Left lung (tissue), 14 donors: ENCODE measurements at places on chromosomes 5 and 9. TPM values are rescaled to one million over a fixed set of nuclear protein-coding genes. Genes with fewer than 3 reads are reported as not detected.

PPIC gene
- 36.7 TPM for polyA plus RNA-seq

- DNase-seq = no peak
Observed at GRCh38 chr9:4929917-4930316, 55.2 kb upstream of the JAK2 start.

DNA sequence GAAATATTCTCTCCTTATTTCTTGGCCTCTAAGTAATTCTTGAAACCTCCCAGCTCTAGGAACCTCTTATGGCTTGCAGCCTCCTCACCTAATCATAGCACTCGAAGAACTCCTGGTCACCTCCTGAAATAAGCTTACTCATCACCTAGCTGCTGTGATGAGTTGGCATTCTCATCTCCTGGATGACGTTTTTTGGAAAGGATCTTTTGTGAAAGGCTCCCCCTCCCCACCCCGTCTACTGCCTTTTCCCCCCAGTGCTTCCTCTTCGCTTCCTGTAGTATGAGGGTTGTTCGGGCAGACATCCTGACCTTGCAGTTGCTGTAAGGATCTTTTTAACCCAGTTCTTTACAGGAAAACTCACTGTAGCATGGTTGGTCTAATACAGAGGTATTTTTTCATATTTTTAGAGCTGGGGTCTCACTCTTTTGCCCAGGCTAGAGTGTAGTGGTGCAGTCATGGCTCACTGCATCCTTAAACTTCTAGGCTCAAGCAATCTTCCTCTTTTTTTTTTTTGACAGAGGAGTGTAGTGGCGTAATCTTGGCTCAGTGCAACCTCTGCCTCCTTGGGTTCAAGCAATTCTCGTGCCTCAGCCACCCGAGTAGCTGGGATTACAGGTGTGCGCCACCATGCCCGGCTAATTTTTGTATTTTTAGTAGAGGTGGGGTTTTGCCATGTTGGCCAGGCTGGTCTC lies 41.8 kb downstream of the ARHGAP26 start:
- no peak for DNase-seq

GRCh38 chr5:98635656-98636055 lies 137.8 kb upstream of the RGMB start:
- DNase-seq = no peak

DNA sequence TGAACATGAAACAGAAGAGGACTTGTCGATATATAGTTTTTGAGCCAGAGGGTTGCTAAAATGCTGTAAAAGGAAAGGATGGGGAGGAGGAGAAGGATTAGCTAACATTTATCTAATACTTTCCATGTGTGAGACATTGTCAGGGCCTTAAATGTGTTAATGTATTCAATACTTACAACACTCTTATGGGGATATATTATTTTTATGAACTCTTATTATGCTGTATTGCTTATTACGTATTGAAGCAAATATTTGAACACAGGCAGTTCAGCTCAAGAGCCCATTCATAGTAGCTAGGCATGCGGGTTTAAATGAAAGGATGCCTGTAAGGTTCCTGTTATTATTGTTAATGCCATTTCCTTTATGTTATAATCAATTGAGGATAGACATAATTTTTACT lies 391.5 kb downstream of the CCDC171 start:
- DNase-seq = no peak
